Daoy (cell line): ENCODE measurements at places on chromosomes 12 and 14.

DNA sequence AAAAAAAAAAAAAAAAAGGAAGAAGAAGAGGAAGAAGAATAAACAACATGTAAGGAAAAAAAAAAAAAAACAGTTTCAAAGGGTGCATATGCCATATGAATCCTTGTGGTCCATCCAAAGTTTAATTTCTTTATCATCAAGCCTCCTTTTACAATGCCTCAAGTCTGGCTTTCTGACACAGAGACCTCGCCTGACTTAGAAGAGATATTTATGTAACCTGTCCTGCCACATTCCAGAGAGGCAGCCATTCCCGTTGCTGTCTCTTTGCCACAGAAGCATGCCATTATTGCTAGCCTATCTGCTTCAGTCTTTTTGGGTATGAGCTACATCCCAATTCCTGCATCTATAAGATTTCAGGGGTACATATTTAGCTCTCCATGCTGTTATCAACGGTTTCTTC is 596.7 kb upstream of the ATP2B1 start:
- DNase-seq, result no peak

GRCh38 chr12:70469221-70469820 is 103.2 kb downstream of the KCNMB4 start:
- DNase-seq, result peak; percentile 15

DNA sequence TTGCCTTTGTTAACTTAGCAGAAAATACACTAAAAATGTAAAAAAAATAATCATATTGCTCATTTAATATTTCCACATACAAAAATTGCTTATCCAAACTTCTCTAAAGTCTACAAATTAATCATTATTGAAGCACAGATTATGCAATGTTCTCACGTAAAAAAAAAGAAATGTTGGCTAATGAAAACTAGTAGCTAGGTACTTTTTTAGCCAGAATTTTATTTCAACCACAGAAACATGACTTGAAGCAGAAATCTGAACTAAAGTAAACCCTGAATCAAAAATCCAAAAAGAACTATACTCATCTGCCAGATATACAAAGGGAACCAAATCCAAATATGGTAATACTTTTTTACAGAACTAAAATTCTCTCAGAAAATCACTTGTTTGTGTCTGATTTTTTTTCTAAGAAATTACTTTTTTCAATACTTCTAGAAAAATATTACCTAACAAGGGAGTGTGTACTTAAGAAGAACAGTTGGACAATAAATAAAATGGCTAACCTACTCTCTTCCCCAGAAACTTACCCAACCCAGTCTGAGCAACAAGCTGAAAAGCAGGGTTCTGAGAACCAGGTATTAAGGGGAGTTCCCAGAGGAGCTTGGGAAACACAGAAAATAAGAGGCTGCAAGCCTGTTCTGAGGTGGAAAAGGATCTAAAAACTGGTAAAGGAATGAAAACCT is 78.4 kb upstream of the RAP1B start:
- no peak for DNase-seq

GRCh38 chr14:50823762-50824636 is 7.0 kb downstream of the NIN start:
- no peak for DNase-seq

DNA sequence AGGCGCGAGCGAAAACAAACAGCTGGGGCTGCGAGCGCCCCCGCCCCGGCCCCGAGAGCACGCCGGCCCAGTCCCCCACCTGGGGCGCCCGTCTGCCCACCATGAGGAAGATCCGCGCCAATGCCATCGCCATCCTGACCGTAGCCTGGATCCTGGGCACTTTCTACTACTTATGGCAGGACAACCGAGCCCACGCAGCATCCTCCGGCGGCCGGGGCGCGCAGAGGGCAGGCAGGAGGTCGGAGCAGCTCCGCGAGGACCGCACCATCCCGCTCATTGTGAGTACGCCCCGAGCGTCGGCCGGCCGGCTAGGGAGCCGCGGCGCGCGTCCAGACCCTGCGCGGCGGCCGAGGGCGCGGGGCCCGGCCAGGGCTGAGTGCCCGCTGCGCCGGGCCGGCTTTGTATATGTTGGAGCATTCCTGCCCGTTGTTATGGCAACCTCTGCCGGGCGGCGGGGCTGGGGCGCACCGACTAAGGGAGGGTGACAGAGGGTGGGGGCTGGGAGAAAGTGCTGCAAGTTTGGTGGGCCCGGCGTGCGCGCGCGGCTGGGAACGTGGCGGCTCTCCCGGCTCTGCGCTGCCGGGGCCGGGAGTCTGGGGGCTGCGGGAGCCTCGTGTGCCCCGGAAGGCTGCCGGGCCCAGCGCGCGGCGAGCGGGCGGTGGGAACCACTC is 367 bp downstream of the GALNT16 start:
- peak; percentile 39 for DNase-seq

DNA sequence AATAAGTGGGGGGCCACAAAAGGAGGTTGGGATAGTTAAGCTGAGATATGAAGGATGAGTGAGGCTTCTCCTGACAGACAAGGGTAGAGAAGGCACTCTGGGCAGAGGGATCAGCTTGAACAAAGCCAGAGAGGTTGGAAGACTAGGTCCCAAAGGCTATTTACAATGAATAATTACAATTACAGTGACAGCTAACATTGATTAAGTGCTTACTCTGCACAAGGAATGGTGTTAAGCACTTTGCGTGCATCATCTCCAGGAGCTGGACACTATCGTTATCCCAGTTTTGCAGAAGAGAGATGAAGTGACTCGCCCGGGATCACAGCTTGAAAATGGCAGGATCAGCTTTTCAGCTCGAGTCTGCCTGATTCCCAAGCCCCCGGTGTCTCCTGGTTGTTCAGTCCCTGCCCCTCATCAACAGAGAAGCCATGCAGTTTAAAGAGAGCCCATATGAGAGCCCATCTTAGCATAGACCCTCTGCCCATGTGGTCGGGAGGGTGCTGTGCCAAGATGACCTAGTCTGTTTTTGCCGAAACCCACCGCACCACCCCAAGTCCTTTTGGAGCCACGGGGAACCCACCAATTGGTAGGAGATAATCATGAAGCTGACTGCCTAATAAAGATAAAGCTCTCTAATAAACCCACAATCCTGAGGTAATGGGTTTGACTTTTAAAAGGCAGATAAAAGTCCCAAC is 89.9 kb upstream of the HSPB8 start:
- no peak for DNase-seq
